ENCODE measurements at places on chromosomes 7 and 10.

- DNase-seq = no peak
These were observed 40.3 kb downstream of the RSU1 start for GRCh38 chr10:16776896-16777295.

DNA sequence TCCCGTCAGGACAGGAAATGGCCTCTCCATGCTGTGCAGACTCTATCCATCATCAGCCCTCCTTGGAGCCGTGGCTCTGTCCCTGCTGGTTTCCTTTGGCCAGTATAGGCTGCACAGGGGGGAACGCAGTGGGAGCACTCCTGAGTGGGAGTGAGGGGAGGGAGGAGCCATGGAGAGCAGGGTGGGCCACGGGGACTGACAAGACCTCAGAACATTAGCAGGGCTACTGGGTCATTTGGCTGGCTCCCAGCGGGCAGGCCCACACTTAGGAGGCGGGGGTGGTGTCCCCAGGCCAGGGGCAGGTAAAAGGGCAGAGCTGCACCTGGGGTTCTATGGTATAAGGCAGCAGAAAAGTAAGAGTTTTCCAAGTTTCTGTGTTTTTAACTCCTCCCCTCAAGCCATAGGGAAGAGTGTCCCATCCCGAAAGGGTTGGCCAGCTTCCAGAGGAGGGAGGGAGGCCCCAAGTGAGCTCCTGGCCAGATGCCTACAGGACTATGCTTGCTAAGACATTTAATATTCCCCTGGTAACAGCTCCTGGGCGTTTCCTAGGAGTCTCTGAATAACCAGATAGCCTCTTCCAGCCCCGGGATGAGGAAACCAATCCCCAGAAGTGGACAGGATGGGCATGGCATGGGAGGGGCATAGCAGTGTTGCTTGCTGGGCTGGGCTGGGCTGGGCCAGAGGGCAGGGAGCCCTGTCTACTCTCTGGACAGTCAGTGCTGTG lies 5.5 kb upstream of the OPN4 start:
- DNase-seq = no peak

- DNase-seq = no peak
These were observed 35.1 kb downstream of the PLAC9 start for GRCh38 chr10:80167471-80168161.

- no peak for DNase-seq
These were observed 97.4 kb downstream of the C10orf105 start for GRCh38 chr10:71622154-71622526.

GRCh38 chr7:40800771-40801170 lies 666.0 kb downstream of the SUGCT start:
- DNase-seq = no peak

DNA sequence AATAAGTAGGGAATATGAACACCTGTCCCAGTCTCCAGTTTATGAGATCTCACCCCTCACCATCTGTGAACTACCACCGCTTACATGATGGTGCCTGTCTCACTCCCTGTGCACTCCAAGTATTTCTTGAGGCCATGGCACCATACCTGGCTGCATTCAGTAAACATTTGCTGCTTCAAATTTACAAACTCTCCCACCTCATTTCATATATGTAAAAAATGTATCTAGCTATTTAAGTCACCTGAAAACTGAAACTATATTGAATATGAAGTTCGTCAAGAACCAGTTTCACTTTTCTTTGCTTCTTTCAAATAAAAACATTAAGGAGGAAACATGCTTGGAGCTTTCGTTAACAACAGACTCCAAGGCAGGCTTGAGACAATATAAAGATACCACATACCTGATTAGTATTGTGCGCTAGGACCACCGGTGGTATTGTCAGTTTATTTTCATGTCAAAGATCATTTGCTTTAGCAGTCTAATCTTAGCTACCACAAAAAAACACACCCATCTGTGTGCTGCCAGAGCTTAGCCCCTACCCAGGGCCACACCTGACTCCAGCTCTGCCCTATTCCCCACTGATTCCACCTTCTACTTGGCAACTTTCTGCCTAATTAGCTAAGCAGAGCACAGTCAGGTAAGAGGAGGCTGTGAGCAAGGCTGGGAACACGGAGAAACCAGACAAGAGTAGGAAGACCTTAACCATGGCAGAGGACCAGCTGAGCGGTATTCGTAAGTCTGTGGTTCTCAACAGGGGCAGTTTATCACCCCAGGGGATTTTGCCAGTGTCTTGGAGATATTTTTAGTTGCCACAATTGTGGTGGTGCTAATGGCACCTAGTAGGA lies 92.0 kb downstream of the ZFAND4 start:
- DNase-seq = no peak

DNA sequence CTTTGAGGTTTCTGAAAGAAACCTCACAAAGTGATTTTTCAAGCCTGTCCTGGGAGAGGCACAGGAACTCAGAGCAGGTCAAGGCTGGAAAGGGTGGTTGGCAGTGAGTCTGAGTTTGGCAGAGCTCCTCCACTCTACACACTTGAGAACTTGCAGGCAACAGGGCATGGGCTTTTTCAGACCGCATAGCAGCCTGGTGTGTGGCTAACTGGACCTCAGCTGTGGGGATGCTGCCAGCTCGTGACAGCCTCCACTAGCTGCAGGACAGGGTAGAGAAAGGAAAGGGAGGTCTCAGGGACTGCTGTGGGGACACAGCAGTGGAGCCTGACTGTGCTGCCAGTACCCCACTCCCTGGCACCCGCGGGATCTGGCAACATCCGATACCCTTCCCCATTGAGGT lies 2.6 kb downstream of the CDHR1 start:
- DNase-seq = no peak

DNA sequence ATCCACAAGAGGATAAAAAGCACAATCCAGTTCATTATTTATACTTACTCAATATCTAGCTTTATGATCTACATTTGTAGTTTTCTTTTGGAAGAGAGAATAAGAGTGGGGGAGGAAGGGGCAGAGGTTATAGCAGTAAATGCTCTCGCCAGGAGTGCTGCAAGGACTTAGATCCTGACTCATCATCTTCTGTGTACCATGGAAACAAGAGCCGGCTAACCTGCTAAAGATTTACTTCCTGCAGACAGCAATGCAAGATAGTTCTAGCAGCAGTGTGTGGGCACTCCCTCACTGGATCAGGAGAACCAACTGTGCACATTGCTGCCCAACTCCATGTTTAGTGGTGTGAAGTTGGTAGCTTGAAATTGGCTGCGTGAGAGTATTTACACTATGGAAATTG lies 47.7 kb upstream of the TRIL start:
- DNase-seq = no peak
